WTC11 (cell line): ENCODE measurements at places on chromosomes 2 and 18. TPM values are rescaled to one million over a fixed set of nuclear protein-coding genes. Genes with fewer than 3 reads are reported as not detected.
A peak's percentile ranks its signal among the peaks of the same experiment; 100 is the strongest.

The AOX1 gene
- total RNA-seq, result 3.6 to 5.4 TPM (median 4.8 TPM) in 3 replicates

The CYP26B1 gene
- 0.30 to 0.50 TPM (median 0.42 TPM) in 3 replicates for total RNA-seq

- H3K4me3 ChIP-seq, result no peak overlapping the region
- H3K27me3 ChIP-seq, result no peaks in the 10 kb centered on the region
- no peak overlapping the region for H3K27ac ChIP-seq
- no peak for DNase-seq
- H3K36me3 ChIP-seq, result no peaks in the 10 kb centered on the region
Measured at GRCh38 chr2:42150159-42150558, 19.0 kb upstream of the EML4 start.

- no peaks in the 10 kb centered on the region for H3K27me3 ChIP-seq
- DNase-seq, result no peak
- no peaks in the 10 kb centered on the region for H3K4me1 ChIP-seq
- no peak overlapping the region for H3K27ac ChIP-seq
- H3K4me3 ChIP-seq, result no peak overlapping the region
Measured at GRCh38 chr2:212226114-212226513, 312.5 kb downstream of the ERBB4 start.

GRCh38 chr18:63505566-63506335, 29.0 kb downstream of the SERPINB5 start:
- H3K27ac ChIP-seq, result no peak overlapping the region
- H3K4me1 ChIP-seq, result peaks cover 2% of the 10 kb centered on the region; the same call in 1 of the 2 replicates
- DNase-seq, result peak; percentile 75
- H3K4me3 ChIP-seq, result no peak overlapping the region

GRCh38 chr2:40554665-40555294, 102.9 kb upstream of the SLC8A1 start:
- no peaks in the 10 kb centered on the region for H3K36me3 ChIP-seq
- H3K27me3 ChIP-seq, result no peaks in the 10 kb centered on the region
- H3K27ac ChIP-seq, result no peak overlapping the region
- peak; percentile 83 for DNase-seq

The ZBTB7C gene
- 0.39 to 0.60 TPM (median 0.48 TPM) in 3 replicates for total RNA-seq

DNA sequence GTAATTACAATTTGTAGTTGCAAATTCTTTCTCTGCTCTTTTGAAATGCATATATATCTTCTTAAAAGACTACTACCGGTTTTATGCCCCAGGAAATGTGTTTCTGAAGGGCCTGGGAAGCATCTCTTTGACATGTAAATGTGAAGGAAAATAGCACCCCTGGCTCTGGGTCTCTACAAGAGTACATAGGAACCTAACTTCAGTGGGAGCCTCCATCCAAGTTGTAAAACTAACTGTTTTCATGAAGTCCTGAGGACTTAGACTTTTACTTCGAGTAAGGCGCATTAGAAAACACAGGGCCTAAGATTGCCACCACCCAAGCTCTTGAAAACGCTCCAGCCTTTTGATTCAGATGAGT, 99.4 kb downstream of the CBLN2 start:
- DNase-seq, result no peak
- peaks cover 20% of the 10 kb centered on the region for H3K36me3 ChIP-seq
- peaks cover 5% of the 10 kb centered on the region; the same call in 1 of the 2 replicates for H3K4me1 ChIP-seq

- no peak for DNase-seq
- H3K27me3 ChIP-seq, result no peaks in the 10 kb centered on the region
- H3K4me3 ChIP-seq, result no peak overlapping the region
- peaks cover 2% of the 10 kb centered on the region; the same call in 1 of the 2 replicates for H3K4me1 ChIP-seq
- no peak overlapping the region for H3K27ac ChIP-seq
Measured at GRCh38 chr2:2575870-2576386, 244.9 kb upstream of the MYT1L start.

- peaks cover 3% of the 10 kb centered on the region for H3K36me3 ChIP-seq
- H3K27ac ChIP-seq, result no peak overlapping the region
- DNase-seq, result no peak
- no peaks in the 10 kb centered on the region for H3K4me1 ChIP-seq
- no peaks in the 10 kb centered on the region for H3K27me3 ChIP-seq
Measured at GRCh38 chr2:116819355-116819754, 995.1 kb upstream of the DDX18 start.

The TGFA gene
- total RNA-seq, result 2.5 to 3.0 TPM (median 2.7 TPM) in 3 replicates

The LRP2 gene
- total RNA-seq, result 0.59 to 1.2 TPM (median 1.0 TPM) in 3 replicates

DNA sequence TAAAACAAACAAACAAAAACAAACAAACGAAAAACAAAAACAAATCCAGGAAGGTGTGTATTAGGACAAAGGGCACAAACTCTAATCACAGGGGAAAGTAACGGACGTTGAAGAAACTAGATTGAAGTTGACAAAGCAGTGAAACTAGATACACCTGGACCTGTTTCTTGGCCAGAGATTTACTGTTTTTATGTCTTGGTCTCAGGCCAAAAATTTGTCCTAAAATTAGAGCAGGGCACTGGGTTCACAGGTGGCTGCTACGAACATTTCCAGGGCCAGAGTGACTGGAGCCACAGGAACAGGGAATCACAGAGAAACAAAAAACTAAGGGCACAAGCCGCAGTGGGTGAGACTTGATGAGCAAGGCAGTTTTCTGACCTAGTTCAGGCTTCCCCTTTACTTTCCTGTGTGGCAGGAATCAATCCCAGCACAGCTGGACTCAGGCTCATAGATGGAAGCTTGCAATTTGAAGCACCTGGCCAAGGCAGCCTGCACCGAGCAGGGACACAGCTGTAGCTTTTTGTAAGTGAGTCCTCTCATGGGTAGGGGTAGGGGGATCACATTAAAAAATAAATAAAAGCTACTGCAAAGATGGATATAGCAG, 329.4 kb downstream of the DLGAP1 start:
- peak overlapping the region; percentile 98 for H3K27ac ChIP-seq
- H3K4me1 ChIP-seq, result peaks cover 91% of the 10 kb centered on the region
- no peak for DNase-seq
- no peaks in the 10 kb centered on the region for H3K27me3 ChIP-seq

- H3K27me3 ChIP-seq, result no peaks in the 10 kb centered on the region
- H3K4me1 ChIP-seq, result peaks cover 6% of the 10 kb centered on the region
- no peak overlapping the region for H3K27ac ChIP-seq
Measured at GRCh38 chr2:223477318-223477717, 124.8 kb downstream of the SCG2 start.

- no peak overlapping the region for H3K4me3 ChIP-seq
- H3K36me3 ChIP-seq, result 0 out of 2 replicates have a peak, but pooled peaks cover under 1% of the 10 kb centered on the region
- peaks cover 3% of the 10 kb centered on the region; the same call in 1 of the 2 replicates for H3K27me3 ChIP-seq
- H3K4me1 ChIP-seq, result peaks cover 27% of the 10 kb centered on the region
Measured at GRCh38 chr2:85953476-85953875, 64.7 kb upstream of the ST3GAL5 start.

The KCNK3 gene
- 0.22 to 0.30 TPM (median 0.30 TPM) in 3 replicates for total RNA-seq

The CHRNG gene
- 0.20 TPM in 1 of 3 replicates, not detected in the others for total RNA-seq

The CCL20 gene
- not detected in 3 replicates for total RNA-seq

The ZC3H6 gene
- 10.0 to 13.0 TPM (median 11.8 TPM) in 3 replicates for total RNA-seq

DNA sequence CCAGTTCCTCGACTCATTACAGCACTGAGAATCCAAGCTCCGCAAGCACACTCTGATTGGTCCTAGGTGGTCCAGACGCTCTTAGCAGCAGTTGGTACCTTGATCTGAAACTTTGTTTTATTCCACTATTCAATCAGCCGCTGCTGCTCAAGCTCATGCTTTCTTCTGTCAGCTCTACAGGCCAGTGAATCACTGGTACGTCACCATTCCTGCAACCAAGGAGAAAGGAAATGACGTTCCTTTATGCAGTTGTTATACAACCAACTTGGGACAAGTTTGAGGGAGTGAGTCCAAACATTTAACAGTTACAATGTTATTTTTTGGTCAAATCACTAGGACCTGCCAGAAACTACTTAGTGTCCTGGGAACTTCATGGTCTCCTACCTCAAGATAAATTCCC, 398.8 kb upstream of the TMEFF2 start:
- H3K27ac ChIP-seq, result no peak overlapping the region
- no peaks in the 10 kb centered on the region for H3K36me3 ChIP-seq
- DNase-seq, result no peak
- no peaks in the 10 kb centered on the region for H3K4me1 ChIP-seq
- H3K27me3 ChIP-seq, result no peaks in the 10 kb centered on the region

GRCh38 chr2:217834057-217834620, 168.7 kb downstream of the TNS1 start:
- peaks cover 12% of the 10 kb centered on the region for H3K4me1 ChIP-seq
- H3K27ac ChIP-seq, result no peak overlapping the region
- H3K36me3 ChIP-seq, result no peaks in the 10 kb centered on the region

GRCh38 chr2:207813221-207813916, 43.7 kb upstream of the FZD5 start:
- H3K27me3 ChIP-seq, result no peaks in the 10 kb centered on the region
- DNase-seq, result peak; percentile 23
- H3K27ac ChIP-seq, result peak overlapping the region; percentile 93
- H3K4me1 ChIP-seq, result peaks cover 62% of the 10 kb centered on the region

The NETO1 gene
- total RNA-seq, result 30.0 to 34.7 TPM (median 33.1 TPM) in 3 replicates

DNA sequence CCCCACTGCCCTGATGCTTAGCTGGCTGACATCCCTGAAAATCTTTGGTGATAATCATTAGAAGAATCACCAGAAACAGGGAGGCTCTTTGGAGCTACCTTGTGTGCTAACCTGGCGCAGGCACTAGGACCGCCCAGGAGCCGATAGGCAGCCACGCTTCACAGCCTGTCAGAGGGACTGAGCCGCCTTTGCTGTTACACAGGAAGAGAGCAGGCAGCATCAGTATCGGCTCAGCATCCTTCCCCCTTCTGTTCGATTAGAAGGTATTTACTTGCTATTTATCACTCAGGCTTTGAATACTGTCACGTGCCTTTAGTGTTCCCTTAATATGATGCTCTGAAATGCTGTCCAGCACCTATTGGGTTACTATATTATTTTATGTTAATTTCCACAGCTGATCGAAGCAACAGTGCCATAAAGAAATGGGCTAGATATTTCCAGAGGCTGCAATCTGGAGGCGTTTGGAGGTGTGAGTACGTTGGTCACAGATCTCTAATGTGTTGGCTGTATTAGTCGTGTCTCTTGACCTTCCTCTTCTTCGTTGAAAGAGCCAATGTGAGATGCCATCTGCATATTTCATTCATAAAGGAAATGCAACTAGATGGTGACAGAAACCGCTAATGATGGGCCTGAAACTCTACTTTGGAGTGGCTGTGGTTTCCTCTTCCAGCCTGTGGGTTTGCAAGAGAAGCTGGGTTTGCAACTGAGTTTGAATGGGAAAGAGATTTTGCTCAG, 110.4 kb upstream of the RAB27B start:
- H3K27ac ChIP-seq, result no peak overlapping the region
- H3K4me1 ChIP-seq, result peaks cover 4% of the 10 kb centered on the region
- peak; percentile 66 for DNase-seq
- H3K36me3 ChIP-seq, result no peaks in the 10 kb centered on the region
- no peaks in the 10 kb centered on the region for H3K27me3 ChIP-seq
- H3K4me3 ChIP-seq, result no peak overlapping the region

GRCh38 chr2:26144031-26144430, 28.9 kb upstream of the GAREM2 start:
- no peak overlapping the region for H3K27ac ChIP-seq
- no peak for DNase-seq
- H3K27me3 ChIP-seq, result no peaks in the 10 kb centered on the region
- H3K4me1 ChIP-seq, result peaks cover 8% of the 10 kb centered on the region
- no peak overlapping the region for H3K4me3 ChIP-seq
- H3K36me3 ChIP-seq, result no peaks in the 10 kb centered on the region

DNA sequence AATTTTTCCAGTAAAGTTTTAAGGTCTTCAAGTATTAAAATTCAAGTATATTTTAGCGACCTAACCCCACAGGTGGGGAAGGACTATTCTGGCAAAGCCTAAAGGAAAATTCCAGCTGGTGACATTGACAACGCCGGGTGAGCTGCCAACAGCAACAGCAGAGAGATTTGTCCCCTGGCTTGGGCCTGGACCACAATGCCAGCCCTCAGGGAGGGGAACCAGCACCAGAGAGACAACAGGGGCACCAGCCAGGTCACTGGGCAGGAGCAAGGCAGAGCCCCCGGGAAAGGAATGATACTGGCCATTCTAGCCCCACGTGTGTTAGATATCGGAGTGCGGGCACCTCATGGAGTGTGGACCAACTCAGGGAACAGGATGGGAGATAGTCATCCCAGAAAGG, 95.7 kb downstream of the ARMC9 start:
- H3K27me3 ChIP-seq, result no peaks in the 10 kb centered on the region
- peak overlapping the region; percentile 65; the same call in 1 of the 2 replicates for H3K27ac ChIP-seq
- no peak overlapping the region for H3K4me3 ChIP-seq
- no peak for DNase-seq

- no peaks in the 10 kb centered on the region for H3K4me1 ChIP-seq
- H3K4me3 ChIP-seq, result no peak overlapping the region
- no peak for DNase-seq
- peaks cover 41% of the 10 kb centered on the region for H3K36me3 ChIP-seq
- H3K27me3 ChIP-seq, result no peaks in the 10 kb centered on the region
- H3K27ac ChIP-seq, result no peak overlapping the region
Measured at GRCh38 chr2:55309446-55309845, 40.4 kb upstream of the MTIF2 start.

- H3K4me1 ChIP-seq, result peaks cover 19% of the 10 kb centered on the region
- H3K4me3 ChIP-seq, result no peak overlapping the region
- no peak for DNase-seq
- peaks cover 23% of the 10 kb centered on the region for H3K36me3 ChIP-seq
- no peak overlapping the region for H3K27ac ChIP-seq
- peaks cover 3% of the 10 kb centered on the region; the same call in 1 of the 2 replicates for H3K27me3 ChIP-seq
Measured at GRCh38 chr18:56431551-56431950, 206.8 kb downstream of the TXNL1 start.

DNA sequence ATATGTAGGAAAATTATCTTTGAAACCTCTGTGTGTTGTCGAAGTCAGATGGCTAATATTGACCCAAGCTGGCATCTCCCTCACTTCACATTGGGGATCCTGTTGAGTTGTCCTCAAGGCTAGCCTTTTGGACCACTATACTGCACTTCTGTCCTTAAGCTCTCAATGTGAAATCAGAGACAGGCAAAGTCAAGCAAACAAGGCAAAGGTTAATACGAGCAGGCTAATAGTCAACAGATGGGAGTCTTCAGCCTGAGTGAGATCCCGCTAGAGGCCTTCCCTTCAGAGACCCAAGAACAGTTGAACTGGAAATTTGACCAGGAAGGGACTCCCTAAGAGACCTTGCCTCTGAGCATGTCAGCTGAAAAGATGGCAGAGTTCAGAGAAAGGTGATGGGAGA, 475.4 kb downstream of the PARD3B start:
- peaks cover 3% of the 10 kb centered on the region for H3K4me1 ChIP-seq
- no peaks in the 10 kb centered on the region for H3K36me3 ChIP-seq
- DNase-seq, result no peak
- no peak overlapping the region for H3K4me3 ChIP-seq

The CIB4 gene
- total RNA-seq, result not detected in 3 replicates

GRCh38 chr2:168350380-168350779, 103.0 kb upstream of the STK39 start:
- DNase-seq, result no peak
- H3K27ac ChIP-seq, result 0 out of 2 replicates have a peak overlapping the region, but pooled peaks have one; percentile 1
- no peak overlapping the region for H3K4me3 ChIP-seq
- H3K27me3 ChIP-seq, result no peaks in the 10 kb centered on the region; the same call in 1 of the 2 replicates
- peaks cover 19% of the 10 kb centered on the region for H3K36me3 ChIP-seq
- peaks cover 28% of the 10 kb centered on the region for H3K4me1 ChIP-seq

DNA sequence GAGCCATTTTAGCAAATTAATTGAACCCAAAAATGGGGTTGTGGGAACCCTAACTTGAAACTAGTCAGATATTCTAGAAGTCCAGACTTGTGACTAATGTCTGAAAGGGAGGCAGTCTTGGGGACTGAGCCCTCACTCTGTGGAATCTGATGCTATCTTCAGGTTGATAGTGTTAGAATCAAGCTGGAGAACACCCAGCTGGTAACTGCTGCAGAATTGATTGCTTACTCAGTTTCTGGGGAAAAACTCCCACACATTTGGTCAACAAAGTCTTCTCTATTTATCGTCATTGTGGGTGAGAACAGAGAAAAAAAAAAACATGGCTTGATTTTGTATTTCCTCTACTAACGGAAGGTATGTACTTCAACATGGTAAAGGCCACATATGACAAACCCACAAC, 1925.8 kb upstream of the CELF4 start:
- H3K27me3 ChIP-seq, result no peaks in the 10 kb centered on the region
- DNase-seq, result no peak
- peaks cover 2% of the 10 kb centered on the region; the same call in 1 of the 2 replicates for H3K36me3 ChIP-seq
- H3K27ac ChIP-seq, result no peak overlapping the region
